ENCODE measurements at places on chromosomes 7 and 10.

DNA sequence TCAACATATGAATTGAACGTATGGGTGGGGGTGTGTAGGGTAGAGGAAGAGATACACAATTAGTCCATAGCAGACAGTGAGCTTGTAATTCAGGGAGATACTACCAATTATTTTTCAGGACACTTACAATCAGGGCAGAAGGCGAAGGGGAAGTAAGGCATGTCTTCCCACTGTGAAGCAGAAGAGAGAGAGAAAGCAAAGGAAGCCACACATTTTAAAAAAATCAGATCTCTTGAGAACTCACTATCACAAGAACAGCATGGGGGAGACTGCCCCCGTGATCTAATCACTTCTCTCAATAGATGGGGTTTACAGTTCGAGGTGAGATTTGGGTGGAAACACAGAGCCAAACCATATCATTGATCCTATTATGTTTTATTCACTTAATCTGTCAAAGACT is 116.4 kb upstream of the RPA3 start:
- DNase-seq: no peak

DNA sequence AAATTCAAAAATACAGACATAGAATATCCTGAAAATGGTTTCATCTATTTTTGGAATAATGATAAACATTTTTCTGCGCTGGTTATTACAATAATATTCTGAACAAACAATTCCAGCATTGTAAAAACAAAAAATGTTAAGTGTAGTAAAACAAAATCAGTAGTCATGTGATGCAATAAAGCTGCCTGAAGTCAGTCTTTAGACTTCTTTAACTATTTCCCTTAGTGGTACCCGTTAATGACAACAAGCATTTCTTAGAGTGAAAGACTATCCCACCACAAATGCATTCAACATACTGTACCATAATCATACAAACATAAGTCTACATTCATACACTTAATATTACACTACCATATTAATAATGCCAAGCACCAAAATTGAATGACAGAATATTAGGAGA is 1.6 kb downstream of the SKAP2 start:
- no peak for DNase-seq

DNA sequence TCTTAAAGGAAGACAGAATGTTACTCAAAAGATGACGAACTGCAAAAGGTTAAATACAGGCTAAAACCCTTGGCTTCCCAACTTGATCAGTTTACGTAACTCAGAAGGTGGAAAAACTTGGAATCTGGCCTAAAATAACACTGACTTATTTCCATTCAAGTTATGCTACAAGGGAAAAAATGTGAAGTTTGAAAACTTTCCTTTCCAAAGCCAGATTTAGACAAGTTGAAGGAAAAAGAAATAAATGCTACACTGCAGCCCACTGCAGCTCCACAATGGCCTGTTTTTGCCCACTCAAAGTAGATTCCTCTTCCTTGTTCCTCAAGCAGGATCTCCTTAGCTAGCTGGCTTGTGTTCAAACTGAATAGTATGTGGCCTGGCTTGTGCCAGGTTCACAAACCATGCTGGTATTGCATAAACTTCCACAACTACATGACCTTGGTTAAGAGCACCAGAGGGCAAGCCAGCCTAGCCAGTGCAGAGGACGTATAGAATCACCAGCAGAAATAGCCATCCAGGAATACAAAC is 166.2 kb downstream of the CPEB3 start:
- no peak for DNase-seq

GRCh38 chr10:128926711-128927110 is 540.3 kb upstream of the MGMT start:
- DNase-seq: no peak

DNA sequence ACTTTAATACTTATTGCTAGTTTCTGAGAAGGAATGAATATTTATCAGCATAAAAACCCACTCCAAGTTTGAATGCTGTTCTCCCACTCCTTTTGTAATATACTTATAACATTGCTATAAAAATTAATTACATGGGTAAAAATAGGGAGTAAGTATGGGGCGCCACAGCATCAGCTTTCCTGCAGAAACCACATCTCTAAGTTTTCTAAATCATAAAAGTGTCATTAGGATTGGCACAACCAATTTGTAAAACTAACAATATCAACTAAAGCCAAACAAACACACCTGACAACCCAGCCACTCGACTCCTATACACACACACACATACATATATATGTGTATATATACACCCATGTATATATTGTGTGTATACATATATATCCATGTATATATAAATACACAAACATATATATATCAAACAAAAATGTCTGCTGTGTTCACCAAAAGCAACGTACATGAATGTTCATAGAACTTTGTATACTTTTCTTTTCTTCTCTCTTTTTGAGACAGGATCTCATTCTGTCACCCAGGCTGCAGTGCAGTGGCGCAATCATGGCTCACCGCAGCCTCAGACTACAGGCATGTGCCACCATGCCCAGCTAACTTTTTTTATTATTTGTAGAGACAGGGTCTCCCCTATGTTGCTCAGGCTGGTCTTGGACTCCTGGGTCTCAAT is 14.8 kb upstream of the LRRC17 start:
- DNase-seq: no peak

DNA sequence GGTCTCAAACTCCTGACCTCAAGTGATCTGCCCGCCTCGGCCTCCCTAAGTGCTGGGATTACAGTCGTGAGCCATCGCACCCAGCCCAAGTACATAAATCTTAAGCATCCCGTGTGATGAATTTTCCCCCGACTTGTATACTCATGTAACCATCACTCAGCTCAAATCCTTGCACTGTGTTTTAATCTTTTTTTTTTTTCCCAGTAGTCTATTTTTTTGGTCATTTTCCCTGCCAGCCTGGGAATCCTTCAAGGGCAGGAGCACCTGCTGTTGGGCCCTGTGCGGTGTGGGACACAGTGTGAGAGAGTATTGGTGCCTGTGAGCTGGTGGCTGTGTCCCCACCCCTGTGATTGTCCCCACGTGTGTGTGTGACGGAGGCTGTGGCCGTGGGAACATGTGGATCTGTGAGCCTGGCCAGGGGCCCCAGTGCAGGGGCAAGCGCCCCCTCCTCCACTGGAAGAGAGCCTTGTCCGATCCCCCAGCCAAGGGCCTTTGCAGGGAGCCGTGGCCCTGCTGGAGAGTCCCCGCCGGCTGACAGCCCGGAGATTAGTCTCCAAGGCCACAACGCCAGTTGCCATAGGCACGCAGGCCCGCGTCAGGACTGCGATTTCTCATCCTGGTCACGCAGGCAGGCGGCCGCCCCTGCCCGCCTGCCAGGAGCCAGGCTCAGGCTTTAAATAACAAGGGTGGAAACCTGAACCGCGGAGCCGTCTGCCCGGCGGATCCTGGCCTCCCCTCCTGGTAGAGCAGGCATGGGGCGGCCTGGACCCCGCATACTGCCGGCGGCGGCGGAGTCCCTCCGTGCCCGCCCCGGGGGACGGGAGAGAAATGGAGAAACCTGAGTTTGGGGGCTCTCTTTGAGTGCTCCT is 26.5 kb downstream of the GTF2IRD1 start:
- no peak for DNase-seq

DNA sequence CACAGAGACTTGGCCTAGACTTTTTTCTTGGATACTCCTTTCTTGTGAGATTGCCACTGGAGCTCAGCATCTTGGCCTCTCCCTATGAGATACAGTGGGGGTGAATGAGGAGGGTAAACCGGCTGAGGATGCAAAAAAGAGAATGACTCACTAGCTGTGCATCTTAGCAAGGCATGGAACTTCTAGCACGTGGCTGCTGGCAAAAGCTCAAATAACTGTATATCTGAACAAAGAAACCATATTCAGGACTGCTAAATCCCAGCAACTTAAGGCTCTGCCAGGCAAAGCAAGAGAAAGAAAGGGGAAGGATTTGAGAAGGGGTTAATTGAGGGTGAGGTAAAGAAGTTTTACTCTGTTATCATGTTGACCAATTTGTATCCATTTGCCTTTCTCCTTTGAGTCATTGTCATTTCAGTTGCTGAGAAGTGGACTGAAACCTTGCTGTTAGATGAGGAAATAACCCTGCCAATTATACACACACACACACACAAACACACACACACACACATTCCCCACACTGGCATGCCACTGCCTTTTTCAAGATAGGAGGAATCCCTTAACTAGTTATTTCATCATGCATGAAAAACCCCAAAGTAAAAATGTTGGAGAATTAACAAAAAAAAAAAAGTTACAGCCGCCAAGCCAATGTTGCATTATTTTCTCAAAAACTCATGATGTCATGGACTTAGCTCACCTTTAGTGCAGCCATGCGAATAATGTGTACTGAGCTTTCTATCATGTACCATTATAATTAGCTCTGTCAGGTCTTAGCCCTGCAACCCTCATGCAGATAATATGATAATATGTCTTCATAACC is 997.3 kb downstream of the LRMDA start:
- DNase-seq: no peak

- DNase-seq: no peak
Observed at GRCh38 chr10:132479603-132480221, 57.9 kb upstream of the INPP5A start.

DNA sequence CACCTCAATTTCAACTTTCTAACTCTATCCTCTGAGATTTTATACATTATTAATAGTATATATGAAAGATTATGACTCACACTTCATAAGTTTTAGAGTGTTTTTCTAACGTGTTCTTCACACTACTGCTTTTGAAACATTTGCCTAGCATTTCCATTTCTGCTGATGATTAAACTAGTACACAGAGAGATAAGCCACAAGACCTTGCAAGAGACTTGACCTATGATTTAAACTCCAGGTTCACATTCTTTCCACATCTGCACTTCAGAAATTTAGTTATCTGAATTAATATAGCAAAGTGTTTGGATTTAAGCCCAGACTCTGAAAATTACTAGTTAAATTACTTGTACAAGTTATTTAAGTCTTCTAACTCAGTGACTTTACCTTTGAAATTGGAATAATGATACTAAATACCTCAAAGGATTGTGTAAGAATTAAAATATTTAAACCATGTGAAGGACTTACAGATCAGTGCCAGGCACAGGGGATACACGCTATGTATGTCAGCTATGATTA is 66.6 kb downstream of the PCLO start:
- no peak for DNase-seq

DNA sequence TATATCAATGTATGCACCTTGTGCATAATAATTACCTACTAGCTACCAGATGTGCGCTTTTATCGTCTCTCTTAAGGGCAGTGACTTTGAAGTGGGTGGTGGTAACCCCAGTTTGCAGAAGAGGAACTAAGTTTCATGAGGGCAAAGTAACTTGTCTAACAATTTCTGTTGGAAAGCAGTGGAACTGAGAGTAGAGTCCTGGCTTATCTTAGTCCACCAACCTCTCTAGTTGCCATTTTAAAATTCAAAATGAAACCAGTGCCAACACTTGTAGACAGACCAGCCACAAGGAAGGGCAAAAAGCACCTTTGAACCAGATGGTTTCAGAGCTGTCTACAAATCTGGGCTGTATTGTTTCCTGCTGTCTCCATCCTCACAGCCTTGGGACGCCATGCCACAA is 32.0 kb upstream of the RBM20 start:
- no peak for DNase-seq

GRCh38 chr7:30093420-30093952 is 41.3 kb upstream of the MTURN start:
- no peak for DNase-seq

GRCh38 chr10:89345367-89346000 is 17.7 kb downstream of the IFIT3 start:
- DNase-seq: no peak

DNA sequence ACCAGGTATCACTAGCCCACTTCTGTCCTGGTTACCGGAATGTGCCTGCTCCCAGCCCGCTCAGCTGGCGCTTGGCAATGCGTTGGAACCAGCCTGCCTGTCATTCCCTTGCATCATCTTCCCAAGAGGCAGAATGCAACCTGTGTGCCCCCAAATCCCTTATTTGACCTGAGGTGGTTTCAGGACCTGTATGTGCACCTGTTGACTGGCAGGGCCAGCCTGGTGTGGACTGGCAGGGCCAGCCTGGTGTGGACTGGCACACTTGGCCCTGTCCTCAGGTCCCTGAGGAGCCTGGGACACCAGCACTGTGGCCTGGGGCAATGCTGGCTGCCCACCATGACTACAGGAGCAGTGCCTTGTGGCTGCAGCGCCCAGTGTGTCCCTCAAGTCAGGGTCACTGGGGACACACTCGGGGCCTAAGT is 38.2 kb downstream of the ZNF467 start:
- DNase-seq: no peak

GRCh38 chr10:5902511-5903274 is 12.7 kb downstream of the FBH1 start:
- DNase-seq: no peak

DNA sequence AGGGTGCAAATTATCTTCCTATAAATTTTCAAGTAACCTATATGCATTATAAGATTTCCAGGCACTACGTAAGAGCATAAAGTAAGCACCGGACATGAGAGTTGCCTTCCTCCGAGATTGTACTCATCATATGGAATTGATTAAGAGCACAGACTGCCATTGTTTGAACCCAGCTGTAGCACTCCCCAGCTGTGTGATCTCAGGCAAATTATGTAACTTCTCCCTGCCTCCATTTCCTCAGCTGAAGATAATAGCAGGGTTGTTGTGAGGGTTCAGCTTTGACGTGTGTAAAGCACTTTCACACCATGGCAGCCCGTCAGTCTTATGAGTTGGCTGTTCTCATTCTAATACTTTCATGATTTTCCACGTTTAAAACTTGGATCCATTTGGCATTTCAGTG is 122.6 kb downstream of the ITIH5 start:
- DNase-seq: no peak

GRCh38 chr10:62772186-62772974 is 32.1 kb upstream of the ADO start:
- DNase-seq: no peak

DNA sequence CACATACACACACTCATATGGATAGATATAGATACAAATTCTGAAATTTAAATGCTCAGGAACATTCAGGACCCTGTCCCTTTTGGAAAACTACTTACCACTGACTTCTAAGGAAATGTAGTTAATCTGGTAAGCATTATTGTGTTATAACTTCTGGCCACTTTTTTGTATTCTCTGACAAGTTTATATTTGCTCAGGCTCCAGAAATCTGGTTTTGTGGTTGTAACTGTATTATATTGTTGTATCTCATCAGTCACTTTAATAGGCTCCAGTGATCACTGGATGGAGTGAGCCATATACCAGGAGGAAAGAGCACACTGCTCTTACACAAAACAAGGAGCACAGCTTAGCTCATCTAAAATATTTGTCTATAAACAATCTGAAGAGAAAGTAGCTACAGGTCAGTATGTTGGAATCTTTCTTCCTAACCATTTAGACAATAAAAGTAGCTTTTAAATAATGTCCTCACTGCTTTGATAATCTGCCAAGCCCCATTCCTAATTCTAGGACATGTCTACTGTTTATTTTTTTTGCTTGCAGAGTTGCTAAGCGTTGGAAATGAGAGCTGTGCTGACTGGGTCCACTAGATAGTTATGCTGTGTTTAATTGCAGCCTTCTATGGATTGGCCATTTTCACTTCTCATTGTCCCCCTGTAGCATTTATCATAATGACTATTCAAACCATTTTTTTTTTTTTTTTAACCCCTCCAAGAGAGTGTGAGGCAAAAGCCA is 43.8 kb downstream of the SMNDC1 start:
- DNase-seq: no peak

- DNase-seq: no peak
Observed at GRCh38 chr10:30436191-30436611, 2.2 kb downstream of the MAP3K8 start.
